Left kidney (tissue), 8 donors: ENCODE measurements at places on chromosomes 1 and 21. TPM values are rescaled to one million over a fixed set of nuclear protein-coding genes. Genes with fewer than 3 reads are reported as not detected.

GRCh38 chr1:14782741-14783591 lies 184.5 kb downstream of the KAZN start:
- no peak for DNase-seq

DNA sequence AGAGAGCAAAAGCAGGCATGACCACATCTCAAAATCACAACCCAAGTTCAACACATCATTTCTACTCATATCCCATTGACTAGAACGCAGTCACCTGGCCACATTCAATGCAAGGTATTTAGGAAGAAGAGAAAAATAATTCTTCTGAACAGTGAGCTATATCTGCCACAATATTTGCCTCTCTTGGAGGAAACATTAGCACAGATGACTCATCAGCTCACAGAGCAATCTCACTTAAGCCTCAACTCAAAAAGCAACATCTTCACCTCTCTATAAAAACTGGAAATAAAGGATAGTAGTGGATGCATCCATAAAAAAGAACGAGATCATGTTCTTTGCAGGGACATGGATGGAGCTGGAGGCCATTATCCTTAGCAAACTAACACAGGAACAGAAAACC lies 143.9 kb upstream of the FMN2 start:
- DNase-seq, result no peak

The HCN3 gene
- 13.9 TPM for polyA plus RNA-seq

The ZNF648 gene
- polyA plus RNA-seq, result 0.63 TPM

The RGS8 gene
- polyA plus RNA-seq, result 0.12 TPM

DNA sequence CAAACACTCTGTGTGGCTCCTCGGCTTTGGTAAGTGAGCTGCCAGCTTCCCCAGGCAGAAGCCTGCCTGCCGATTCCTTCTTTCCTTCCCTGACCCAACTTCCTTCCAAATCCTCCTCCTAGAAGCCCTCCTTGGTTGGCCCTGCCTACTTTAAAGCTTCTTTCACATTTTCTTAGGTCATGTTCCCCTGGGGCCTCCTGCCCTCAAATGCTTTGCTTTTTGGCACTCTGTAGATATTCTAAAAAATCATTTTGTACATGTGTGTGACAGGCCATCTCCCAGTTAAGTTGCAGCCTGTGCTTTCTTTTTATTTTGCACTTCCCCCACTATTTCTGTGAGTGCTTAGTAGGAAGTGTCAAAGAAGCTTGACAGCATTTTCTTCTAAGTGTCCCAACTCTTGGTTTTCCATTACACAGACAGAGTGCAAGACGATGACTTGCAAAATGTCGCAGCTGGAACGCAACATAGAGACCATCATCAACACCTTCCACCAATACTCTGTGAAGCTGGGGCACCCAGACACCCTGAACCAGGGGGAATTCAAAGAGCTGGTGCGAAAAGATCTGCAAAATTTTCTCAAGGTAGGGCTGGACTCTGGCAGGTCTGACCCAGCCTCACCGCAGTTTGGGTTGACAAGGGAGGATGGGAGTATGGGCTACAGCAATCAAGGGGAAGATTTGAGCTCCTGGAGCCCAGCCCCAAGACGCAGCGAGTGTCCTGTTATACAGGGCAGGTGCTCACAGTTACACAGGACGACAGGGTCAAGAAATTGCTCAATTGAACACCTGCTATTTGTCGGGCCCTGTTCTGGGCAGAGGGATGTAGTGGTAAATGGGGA lies at the start of gene S100A9:
Gene S100A9 (plus strand): TSS at position 2 of the 838 bp plus-strand sequence. CDS start 430 bp downstream, at position 432.
- no peak for DNase-seq

The RHD gene
- 2.1 TPM for polyA plus RNA-seq

The ORC1 gene
- 10.4 TPM for polyA plus RNA-seq

The NUF2 gene
- 45.3 TPM for polyA plus RNA-seq

The NPHS2 gene
- 420 TPM for polyA plus RNA-seq

The RGS21 gene
- polyA plus RNA-seq, result not detected

The CD160 gene
- 3.5 TPM for polyA plus RNA-seq

DNA sequence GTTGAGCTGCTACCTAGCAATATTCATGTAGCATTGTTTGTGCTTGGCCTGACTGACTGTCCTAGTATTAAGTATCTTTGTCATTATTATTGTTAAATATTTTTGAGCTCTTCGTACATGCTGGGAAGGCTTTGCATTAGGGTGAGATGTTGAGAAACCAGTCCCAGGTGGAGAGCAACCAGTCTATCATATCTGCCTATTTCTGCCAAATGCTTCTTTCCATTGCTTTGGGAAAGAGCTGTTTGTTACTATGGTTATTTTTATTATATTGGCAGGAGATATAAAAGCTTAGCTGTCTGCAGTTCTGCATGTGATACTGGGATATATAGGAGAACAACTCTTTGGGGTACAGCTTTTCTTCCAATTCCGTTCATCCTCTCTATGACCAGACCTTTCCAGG lies 85.1 kb downstream of the CLDN17 start:
- no peak for DNase-seq

- no peak for DNase-seq
Measured at GRCh38 chr1:248373761-248374160, 1.8 kb upstream of the OR2T6 start.

- no peak for DNase-seq
Measured at GRCh38 chr1:119815928-119816327, 4.7 kb upstream of the REG4 start.

DNA sequence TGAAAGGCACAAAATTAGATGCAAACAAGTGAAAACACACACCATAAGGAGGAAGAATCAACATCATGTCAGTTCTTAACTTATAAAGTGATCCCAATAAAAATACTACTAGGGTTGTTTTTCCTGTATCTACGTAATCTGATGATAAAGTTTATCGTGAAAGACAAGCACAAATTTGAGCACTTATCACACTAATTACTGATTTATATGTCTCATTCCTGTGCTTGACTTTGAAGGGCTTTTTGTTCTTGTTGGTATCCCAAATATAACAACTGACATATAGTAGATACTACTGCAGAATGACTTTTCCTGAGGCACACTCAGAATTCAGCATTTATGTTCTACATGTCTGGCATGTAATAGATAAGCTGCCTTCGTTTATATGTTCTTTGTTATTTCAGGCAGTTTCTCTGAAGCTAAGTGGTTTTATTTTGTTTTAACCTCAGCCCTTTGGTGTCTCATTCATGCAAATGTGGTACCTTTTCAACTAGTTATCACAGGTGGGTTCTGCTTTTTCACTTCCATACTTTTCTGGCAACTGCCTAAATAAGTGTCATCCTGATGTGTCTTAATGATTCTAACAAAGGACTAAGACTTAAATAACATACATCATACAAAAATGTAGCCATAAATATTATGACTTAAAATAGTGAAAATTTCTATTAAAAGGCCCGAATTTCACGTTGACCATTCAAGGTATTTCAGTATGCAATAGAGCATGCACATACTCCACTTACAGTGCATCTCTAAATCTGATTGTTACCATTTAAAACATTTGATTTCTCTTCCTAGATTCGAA lies 73.2 kb downstream of the LRRC8C start:
- DNase-seq, result no peak

GRCh38 chr21:41895643-41896493 lies 16.7 kb upstream of the PRDM15 start:
- no peak for DNase-seq

DNA sequence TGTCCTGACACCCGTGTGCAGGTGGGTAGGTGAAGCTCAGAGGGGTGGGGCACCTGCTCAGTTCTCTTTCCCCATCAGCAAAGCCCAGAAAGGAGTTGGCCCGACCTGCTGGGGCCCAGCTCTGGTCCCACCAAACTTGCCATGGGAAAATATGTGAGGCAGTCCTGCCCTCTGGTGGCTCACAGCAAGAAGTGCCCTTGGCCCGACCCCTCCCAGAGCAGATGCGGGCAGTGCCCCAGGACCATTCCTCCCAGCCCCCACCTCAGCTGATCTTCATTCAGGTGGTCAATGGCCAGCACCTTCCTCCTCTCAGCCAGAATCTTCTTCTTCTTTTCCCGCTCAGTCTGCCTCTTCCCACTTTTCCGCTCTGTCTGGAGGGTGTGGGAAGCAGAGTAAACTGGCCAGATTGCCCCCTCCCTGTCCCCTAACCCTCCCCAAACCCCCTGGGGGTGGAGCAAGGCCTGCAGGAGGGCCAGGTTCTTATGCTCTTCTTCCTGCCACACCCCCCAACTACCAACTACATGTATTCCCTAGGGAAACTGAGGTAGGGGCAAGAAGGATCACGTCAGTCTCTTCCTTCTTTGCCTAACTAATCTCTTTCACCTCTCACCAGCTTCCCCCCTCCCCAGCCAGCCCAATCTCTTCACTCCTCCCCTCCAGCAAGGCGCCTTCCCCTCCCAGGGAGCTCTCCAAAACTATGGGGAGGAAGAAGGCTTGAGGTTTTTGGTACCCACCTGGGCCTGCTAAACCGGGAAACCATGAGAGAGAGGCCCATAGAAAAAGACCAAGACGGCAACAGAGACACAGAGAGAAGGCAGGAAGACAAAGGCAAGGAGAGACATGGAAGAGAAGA lies 15.6 kb downstream of the TNNT2 start:
- DNase-seq, result no peak

DNA sequence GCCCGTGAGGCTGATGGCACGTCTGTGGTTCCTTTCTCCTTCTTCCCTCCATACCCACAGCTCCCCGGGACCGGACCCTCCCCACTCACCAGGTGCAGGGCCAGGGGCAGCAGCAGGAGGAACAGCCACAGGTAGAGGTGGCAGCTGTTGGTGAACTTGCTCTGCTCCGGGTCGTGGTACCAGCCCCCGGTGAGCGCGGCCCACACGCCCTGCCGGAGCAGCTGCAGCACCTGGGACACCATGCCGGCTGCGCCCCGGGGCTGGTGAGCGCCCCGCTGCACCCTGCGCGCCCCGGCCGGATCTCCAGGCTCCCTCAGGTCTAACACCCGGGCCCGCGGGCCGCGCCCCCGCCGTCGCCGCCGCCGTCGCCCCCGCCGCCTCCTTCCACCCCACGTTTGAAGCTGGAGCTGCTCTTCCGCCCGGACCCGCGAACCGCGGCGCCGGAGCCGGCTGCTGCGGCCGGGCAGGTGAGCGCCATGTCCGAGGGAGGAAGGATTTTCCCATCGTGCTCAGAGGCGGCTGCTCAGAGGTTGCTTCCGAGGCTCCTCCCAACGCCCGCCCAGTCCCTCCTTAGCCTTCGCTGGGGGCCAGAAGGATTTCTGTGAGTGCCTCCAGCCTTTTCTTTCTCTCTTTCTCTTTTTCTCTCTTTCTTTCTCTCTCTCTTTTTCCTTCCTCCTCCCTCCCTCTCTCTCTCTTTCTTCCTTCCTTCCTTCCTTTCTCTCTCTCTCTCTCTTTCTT lies at the start of gene PCNX2:
Gene PCNX2 (minus strand): TSS at position 489 of the 738 bp plus-strand sequence. CDS start 247 bp downstream, at position 242.
- DNase-seq, result peak; percentile 47

GRCh38 chr1:39959651-39960333 lies 4.8 kb downstream of the MFSD2A start:
- no peak for DNase-seq

The MTR gene
- polyA plus RNA-seq, result 47.2 TPM

- DNase-seq, result peak; percentile 56
Measured at GRCh38 chr1:205354259-205355074, 2.3 kb downstream of the KLHDC8A start.

GRCh38 chr1:192263436-192263835 lies 53.4 kb upstream of the RGS21 start:
- DNase-seq, result no peak

The CXADR gene
- polyA plus RNA-seq, result 43.2 TPM

The FCRL2 gene
- polyA plus RNA-seq, result 0.17 TPM

DNA sequence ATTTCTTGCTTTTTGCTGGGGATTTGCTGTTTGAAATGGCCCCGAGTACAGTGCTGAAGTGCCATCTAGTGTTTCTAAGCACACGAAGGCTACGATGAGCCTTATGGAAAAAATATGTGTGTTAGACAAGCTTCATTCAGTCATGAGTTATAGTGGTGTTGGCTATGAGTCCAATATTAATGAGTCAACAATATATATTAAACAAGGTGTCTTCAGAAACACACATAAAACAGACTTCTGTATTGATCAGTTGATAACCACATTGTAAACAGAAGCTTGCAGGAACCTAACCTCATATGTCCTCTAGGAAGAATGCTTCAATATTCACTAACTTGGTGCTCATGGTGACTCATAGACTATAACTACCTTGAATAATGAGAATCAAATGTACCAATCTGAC lies 1.7 kb upstream of the GJB5 start:
- DNase-seq, result no peak

The SLC22A15 gene
- 7.1 TPM for polyA plus RNA-seq

DNA sequence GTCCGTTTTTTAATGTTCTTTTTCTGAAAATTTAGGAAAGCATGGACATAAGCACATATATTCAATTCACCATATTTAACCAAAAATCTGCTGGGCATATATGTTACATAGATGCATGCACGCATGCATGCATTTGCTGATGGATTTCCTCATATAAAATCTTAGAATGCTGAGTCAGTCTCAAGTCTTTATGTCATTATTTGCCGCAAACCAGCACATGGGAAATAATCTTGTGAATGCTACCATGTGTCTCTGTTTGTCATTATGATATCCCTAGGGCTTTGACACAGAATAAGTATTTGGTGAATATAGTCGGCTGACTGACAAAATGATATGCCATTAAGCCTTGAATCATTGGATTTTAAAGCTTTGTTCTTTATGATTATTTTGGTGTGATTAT lies 776.5 kb downstream of the KCNT2 start:
- no peak for DNase-seq

- no peak for DNase-seq
Measured at GRCh38 chr1:20931930-20932436, 144.9 kb upstream of the HP1BP3 start.

GRCh38 chr21:27382404-27382803 lies 415.5 kb upstream of the ADAMTS5 start:
- DNase-seq, result no peak

The ATP6V1G3 gene
- 3.2 TPM for polyA plus RNA-seq

GRCh38 chr1:11101347-11101746 lies 1.7 kb upstream of the EXOSC10 start:
- DNase-seq, result no peak

DNA sequence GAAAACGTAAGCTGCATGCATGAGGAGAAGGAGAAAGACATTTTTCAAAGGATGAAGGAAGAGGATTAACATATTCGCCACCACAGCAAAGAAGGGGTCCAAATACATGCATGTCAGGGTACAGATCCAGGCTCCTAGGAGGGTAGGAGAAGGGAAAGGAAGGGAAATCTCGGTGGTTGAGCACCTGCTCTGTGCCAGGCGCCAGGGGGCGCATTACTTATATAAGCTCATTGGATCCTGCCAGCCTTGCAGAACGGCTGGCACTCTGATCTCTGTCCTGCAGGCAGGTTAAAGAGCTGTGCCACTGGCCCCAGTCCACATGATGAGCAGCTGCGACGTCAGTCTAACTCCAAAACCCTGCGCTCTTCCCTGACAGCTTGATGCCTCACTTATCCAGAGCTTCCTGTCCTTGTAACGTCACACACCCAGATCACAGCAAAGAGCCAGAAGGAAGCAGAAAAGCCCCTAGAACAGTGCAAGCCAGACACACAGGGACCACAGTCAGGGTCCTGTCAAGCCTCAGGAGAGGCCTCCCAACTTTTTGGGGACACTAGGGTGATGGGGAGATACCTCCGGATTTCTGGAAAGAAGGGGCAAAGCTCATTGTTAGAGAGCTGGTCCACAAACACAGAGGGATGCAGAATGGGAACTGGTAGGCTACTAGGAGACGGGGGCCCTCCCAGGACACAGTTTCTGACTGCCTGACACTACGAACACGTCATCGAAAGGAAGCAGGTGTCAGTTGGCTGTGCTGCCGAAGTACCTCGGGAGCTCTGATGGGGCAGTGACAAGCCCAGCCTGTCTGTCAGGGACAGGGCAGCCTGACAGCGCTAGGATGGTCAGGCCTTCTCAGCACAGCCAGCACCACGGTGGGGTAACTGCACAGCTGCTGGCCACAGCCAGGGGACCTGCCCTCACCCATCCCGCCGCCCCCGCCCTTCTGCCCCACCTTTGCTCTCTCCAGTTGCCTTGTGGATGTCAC lies 99.1 kb downstream of the BEND5 start:
- peak; percentile 49 for DNase-seq

- DNase-seq, result no peak
Measured at GRCh38 chr1:36692465-36693160, 209.9 kb upstream of the CSF3R start.

The TMEM200B gene
- 13.4 TPM for polyA plus RNA-seq

The ETNK2 gene
- 26.8 TPM for polyA plus RNA-seq
